HS-5 (cell line): ENCODE measurements at places on chromosomes 3 and 15.

DNA sequence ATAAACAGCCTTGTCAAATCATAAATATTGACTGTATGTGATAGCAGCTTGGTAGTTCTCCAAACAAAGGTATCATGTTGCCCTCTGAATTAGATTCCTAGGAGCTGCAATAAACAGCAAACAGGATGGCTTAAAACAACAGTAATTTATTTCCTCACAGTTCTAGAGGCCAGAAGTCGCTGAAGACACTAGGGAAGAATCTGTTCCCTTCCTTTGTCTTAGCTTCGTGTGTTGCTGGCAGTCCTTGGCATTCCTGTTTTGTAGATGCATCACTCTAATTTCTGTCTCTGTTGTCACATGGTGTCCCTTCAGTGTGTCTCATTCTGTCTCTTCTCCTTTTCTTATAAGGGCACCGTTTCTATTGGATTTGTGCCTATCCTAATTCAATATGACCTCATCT, 679.3 kb downstream of the OTOL1 start:
- no peak for DNase-seq

GRCh38 chr3:6229778-6230410, 631.0 kb upstream of the GRM7 start:
- DNase-seq: no peak

DNA sequence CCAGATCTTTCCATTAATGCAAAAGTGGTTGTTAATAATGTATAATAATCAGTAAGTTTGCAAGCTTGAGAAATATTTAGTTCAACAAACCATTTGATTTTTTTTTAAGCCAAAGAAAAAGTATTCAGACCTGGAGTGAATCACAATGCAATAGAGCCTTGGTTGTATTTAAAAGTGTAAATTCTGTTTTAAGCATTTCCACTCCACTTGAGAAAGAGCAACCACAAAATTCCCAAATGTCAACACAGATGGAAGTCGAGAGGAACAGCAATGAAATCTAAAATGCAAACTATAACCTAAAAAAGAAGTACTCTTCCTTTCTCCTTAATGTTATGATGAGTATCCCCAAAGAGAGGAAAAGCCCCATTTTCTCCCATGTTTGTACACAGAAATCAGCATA, 20.2 kb downstream of the GBE1 start:
- no peak for DNase-seq

GRCh38 chr15:81894061-81894460, 151.8 kb downstream of the MEX3B start:
- DNase-seq: no peak

- no peak for DNase-seq
These were observed 125.8 kb downstream of the PGPEP1L start for GRCh38 chr15:98881526-98882520.

DNA sequence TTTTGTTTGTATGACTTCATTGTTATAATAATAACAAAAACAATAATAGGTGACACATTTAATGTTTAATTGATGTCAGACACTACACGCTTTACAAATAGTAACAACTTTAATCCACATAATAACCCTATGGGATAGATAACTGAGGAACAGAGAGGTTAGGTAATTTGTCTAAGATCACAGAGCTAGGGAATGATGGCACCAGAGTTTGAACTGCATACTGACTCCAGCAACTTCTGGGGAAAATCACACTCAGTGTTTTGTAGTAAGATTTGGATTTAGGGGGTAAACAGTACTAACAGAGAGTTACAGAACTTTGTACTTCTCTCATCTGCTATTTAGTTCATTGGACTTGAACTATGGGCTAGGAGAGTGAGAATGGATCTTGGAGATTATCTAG, 66.0 kb downstream of the CMSS1 start:
- DNase-seq: no peak

DNA sequence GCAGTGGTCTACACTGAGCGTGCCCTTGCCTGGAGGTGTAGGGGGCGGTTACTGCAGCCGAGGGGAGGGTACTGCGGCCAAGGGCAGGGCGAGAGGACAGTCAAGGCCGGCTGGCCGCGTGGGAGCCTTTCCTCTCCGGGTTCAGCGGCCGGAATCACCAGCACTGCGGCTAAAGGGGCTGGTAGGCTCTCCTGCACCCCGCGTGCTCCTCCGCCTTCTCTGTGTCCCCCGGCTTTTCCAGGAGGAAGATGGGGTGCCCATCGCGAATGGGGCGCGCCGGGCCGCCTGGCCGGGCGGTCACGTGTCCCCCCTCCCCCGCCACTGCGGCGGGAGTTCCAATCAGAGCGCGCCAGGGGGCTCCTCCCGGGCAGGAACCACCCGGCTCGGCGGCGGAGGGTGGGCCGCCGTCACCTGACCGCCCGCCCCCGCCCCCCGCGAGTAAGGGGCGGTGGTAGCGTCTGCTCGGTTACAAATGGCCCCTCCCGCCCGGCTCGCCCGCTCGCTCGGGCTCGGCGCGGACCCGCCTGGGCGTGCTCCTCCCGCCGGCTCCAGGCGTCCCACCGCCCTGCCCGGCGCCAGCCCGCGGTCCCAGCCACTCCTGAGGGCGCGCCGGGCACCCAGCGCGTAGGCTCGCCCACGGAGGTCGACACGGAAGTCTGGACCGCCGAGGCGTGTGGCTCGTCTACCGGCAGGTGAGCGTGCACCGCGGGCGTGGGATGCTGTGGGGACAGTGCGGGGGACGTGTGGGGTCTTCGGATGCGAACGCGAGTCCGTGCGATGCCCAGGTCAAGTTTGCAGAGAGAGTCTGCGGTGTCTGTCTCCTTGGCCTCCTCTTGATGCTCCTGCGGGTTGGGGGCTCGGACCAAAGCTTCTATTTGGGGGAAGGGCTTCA, 242.6 kb upstream of the TOPAZ1 start:
- DNase-seq: peak; percentile 49

DNA sequence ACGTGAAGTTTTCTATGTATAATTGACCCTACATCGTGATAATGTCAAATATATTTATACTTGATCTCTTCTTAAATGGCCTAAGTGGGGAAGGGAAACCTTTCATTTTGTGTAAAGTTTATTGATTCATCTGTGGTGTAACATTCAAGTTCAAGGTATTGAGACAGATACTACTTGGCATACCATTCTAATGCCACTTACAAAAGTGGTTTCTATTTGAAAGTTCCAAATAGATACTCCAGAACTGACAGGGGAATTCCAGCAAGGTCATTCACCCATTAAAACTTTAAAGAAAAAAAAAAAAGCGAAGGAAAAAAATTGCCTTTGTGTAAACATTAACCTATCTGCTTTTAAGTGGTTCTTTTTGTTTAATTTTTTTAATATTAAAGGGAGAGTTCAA, 45.3 kb upstream of the MAP3K13 start:
- DNase-seq: no peak

GRCh38 chr15:87687523-87687870, 569.0 kb downstream of the NTRK3 start:
- no peak for DNase-seq

DNA sequence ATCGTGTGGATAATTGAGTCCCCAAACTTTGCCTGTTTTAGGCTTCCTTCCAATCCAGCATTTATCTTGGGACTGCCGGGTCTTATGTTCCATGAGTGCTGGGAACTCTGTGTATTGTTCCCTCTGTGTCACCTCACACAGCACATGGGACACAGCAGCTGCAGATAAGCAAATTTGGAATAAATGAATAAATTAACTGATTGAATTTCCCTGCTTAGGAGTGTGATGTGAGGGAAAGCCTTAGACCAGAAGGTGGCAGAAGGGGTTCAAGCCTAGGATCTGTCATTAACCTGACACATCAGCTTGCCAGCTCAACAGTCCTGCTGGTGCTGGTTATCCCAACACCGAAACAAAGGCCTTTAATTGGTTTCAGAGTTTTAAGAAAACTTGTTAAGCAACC, 114.3 kb downstream of the OXSM start:
- no peak for DNase-seq

- no peak for DNase-seq
These were observed 52.1 kb downstream of the VGLL4 start for GRCh38 chr3:11591391-11592282.

DNA sequence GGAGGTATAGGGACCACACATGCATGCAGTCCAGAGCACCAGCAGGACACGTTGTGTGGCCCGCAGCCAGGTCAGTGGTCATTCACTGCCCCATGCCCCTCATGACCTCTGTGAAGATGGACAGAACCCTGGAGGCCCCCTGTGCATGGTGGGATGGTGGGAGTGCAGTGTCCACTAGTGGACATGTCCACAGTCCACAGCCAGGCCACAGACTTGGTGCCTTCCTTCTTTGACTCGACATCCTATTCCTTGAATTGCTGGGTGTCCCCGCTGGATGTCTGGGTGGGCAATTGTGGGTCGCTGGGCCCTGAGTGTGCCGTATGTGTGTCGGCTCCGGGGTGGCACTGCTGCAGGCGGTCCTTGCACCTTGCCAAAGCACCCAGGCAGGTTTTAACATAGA, 35.7 kb downstream of the KLF15 start:
- no peak for DNase-seq

DNA sequence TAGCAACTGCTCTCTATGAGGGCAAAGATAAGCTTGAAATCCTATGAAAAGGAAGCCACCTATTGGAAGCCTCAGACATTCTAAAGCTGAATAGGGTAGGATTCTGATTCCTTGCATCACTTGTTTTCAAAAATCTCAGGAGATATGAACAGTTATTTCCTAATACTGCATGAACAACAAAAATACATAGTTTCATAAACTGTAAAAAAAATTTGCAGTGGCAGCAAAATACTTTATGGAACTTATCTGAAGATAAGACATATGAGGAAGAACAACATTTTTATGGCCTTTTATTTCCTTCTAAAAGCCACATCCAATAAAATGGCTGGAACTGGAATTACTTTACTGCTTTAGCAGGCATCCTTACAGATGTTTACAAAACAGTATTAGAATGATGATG, 29.9 kb downstream of the AP3S2 start:
- no peak for DNase-seq
